Fibroblast of mammary gland (primary cell): ENCODE measurements at places on chromosomes 4 and X.

- no peak for DNase-seq
Observed at GRCh38 chrX:77786365-77786680, 307 bp upstream of the ATRX start.

DNA sequence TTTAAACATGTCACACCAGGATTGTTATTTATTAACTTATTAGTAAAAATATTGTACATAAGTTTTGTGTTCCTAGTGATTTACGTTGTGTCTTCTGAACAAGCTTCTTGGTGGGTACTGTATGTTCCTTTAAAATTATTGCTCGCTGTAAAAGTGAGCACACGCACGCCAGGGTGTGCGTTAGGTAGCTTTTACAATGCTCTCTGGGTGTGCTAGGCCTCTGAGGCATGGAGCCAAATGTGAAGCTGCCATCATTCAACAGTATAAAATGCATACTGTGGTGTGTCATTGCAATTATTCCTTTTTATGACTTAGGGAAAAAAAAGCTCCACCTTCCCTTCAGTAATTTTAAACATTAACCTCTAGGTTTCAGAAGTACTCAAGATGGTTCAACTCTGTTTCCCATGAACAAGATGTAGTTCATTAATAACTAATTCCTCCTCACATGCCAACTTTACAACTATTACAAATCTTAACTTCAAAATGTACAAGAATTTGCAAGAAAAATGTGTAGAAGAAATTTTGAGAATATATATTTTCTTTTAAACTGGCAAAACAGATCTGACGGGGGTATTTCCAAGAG lies 42.4 kb downstream of the ATOH1 start:
- no peak for DNase-seq

GRCh38 chr4:137909529-137910309 lies 332.4 kb downstream of the SLC7A11 start:
- DNase-seq = no peak

DNA sequence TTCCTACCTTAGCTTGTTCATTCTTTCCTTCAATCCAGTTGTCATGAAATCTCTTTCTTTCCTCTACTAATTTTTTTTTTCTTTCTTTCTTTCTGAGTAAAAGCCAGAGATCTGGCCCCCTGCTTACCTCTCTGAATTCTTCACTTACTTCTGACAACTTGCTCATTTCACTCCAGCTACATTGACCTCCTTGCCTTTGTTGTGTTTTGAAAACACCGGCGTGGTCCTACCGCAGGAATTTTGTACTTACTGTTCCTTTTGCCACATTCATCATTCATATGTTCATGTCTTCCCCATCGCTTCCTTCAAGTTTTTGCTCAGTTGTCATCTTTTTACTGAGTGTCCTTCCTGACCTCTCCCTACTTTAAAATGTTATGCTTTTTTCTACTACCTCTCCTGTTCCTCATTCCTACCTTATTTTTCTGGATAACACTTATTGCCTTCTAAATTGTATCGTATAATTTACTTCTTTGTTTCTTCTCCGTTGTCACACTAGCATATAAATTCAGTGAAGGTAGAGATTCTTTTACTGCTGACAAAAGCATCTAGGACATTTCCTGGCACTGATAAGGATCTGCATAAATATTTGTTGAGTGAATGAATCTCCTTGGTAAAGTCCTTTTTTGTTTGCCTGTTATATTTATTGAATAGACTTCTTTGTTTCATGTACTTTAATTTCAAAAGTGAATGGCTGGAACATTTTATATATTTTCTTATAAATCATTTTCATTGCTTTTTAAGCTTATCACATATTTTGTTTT lies 74.4 kb downstream of the NFKB1 start:
- DNase-seq = no peak

- DNase-seq = peak; percentile 67
Observed at GRCh38 chr4:80125252-80126177, 52.5 kb upstream of the ANTXR2 start.

DNA sequence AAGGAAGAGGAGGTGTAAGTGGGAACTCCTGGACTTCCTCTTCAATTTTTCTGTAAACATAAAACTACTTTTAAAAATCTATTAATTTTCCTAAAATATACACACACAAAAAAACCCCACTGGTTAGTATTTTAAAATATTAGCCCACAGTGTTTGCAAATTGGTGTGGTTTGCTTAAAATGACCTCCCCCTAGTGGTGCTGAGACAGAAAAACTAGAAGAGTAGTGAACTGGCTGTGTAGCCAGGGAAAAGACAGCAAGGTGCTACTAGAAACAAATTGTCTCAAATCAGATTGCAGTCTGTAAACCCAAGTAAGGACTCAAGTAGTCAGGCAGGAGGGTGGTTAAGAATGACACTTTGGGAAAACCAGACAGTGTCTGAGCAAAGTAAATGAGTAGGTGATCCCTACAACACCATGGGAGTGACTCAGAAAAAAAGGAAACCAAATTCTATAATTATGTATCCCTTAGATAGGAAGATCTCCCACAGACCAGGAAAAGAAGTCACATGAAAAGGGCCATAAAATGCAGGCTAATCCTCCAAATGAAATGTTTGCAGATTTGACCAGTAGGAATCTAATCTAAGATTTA lies 26.0 kb downstream of the AMTN start:
- DNase-seq = peak; percentile 10

- DNase-seq = no peak
Observed at GRCh38 chr4:68905939-68906779, 45.4 kb downstream of the UGT2A3 start.

GRCh38 chr4:164779080-164779479 lies 25.1 kb downstream of the SMIM31 start:
- DNase-seq = no peak

DNA sequence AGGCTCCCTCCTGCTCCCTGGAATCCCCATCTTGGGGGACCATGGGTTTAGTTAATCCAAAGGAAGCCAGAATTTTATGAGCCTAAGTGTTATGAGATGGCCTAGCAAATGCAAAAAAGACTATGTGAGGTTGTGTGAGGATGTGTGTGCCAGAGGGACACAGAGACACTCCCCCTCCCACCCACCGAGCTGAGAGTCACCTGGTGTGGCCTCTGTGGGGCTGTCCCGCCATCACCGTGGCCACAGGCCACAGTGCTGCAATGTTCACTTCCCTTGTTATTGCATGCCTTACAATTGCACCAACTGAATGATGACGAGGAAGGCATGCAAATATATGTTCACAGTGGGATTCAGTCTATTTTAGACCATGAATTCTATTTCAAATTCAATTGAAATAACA lies 601 bp upstream of the FGFBP2 start:
- DNase-seq = no peak

DNA sequence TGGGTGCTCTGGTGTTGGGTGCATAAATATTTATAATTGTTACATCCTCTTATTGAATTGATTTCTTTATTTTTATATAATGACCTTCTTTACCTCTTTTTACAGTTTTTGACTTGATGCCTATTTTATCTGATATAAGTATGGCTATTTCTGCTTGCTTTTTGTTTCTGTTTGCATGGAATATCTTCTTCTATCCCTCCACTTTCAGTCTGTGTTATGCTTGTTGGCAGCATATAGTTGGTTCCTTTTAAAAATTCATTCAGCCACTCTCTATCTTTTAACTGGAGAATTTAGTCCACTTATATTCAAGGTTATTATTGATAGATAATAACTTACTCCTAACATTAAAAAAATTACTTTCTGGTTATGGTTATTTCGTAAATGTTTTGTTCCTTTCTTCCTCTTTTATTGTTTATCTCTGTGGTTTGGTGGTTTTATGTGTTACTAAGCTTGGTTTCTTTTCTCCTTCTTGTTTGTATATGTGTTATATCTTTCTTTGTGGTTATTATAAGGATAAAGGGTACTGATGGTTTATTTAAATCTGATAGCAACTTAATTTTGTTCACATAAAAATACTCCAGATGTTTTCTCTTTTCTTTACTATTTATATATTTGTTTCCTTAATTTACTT lies 69.5 kb downstream of the IL15 start:
- DNase-seq = no peak
